ENCODE measurements at places on chromosomes 2 and 18.

DNA sequence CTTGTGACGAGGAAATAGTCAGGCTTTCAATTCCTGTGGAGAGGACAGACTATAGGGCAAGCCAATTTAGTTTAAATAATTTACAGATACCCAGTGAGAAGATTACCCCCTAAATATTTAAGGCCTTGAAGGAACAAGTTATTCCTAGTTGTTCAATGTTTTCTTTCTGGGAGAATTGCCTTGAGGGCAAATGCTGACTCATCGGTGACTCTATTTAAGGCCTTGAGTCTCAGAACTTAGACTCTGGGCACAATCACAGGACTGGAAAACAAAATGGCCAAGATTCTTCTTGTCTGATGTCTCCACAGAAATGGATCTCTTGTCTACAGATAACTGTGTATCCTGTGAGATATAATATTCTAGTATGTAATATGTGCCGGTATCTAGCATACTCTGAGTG is 467.1 kb downstream of the SUCLG1 start:
- DNase-seq = no peak

GRCh38 chr2:191148791-191149190 is 2.0 kb downstream of the STAT4 start:
- no peak for DNase-seq

DNA sequence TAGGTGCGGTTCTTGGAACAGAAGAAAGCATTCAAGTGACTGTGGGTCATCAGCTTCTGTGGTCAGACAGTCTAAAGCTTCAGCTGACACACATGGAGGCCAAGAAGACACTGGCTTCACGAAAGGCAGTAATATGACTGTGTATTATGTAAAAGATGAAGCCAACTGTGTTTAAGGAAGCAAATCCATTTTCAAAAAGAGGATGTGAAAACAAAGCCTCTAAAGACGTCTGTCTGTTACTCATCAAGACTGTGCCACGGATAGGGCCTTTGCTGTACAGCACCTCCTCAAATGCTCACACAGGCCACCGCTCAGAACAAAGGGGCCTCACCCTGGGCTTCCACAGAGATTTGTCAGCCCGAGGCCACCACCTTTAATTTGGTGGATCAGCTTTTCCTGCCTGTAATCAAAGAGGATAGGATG is 21.1 kb upstream of the TMEM163 start:
- DNase-seq = no peak

GRCh38 chr18:8231316-8231715 is 377.9 kb upstream of the RAB12 start:
- DNase-seq = no peak

- no peak for DNase-seq
Measured at GRCh38 chr18:35639296-35639695, 57.8 kb downstream of the GALNT1 start.

- no peak for DNase-seq
Measured at GRCh38 chr2:75315436-75315835, 116.1 kb upstream of the TACR1 start.

DNA sequence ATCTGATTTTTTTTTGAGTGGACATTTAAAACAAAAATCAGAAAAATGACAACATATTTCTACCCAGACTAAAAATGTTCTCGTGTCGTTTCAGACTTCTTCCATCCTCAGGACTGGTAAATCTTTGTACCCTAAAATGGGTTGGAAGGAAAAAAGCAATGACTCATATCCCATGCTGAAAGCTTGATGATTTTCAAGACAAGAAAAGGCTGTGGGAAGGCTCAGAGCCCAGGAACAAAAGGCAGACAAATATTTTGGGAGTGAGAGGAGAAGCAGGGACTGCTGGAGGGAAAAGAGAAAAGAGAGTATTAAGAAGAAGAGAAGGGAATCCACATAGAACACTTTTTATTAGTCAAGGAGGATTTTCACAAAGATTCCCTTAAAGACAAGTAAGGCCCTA is 77.1 kb upstream of the CTAGE1 start:
- DNase-seq = no peak

DNA sequence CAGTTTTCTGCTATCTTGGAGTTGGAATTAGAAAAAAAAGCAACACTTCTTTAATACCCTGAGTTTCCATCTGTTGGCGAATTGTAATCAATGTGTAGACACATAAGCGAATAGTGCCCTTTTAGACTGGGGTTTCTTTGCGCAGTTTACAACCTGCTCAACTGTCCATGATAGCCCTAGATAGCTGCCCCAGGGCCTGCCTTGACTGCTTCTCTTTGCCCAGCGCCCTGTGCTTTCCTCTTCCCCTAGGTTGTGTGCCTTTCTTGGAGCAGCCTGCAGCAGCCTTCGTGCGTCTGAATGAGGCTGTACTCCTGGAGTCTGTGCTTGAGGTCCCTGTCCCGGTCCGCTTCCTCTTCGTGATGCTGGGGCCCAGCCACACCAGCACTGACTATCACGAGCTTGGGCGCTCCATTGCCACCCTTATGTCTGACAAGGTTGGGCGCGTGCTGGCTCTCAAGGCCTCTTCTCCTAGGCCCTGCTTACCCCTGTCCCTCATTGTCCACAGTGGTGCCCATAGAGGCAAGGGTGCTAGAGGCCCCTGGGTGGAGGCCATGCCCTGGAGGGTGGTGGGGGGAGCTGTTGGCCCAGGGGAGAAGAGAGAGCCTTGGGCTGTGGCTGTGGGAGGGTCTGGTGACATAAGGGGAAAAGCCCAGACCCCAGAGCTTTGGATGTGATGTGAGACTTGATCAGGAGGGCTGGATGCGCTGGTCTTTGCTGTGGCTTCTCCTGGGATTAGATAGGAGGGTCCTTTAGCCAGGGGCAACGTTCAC is 6.9 kb downstream of the SLC4A3 start:
- DNase-seq = no peak

DNA sequence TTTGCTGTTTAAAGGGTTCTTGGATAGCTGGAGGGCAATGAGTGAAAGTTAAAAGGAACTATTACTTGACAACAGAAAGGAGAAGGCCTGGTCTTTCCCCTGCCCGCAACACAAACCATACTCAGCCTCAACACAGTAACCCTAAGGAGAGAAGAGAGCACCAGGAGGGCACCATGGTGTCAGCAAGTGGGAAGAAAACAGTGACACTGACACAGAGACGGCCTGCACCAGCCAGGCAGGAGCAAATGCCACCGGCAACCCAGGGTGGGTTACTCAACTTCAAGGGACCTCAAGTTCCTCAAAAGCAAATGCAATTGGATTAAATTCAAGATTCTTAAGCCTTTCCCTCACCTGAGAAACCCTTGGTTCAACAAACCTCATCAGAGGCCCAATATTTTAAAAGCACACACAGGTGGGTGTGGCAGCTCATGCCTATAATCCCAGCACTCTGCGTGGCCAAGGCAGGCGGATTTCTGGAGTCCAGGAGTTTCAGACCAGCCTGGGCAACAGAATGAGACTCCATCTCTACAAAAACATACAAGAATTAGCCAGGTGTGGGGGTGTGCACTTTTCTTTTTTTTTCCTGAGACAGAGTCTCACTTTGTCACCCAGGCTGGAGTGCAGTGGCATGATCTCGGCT is 52.3 kb downstream of the TFCP2L1 start:
- no peak for DNase-seq

DNA sequence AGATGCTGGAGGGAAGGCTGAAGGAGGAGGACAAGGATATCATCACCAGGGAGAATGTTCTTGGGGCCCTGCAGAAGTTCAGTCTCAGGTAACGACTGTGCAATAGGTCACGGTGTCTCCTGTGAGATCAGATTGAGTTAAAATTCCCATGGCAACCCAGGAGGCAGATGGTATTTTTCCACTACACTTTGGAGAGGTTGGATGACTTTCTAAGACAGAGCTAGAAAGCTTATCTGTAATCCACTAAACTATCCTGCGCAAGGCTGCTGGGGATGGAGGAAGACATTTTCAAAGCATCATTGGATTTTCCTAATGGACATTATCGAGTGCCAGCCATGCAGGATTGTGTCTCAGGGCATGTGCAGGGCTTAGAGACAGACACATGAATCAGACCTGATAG is 74.6 kb downstream of the ARMC9 start:
- no peak for DNase-seq

DNA sequence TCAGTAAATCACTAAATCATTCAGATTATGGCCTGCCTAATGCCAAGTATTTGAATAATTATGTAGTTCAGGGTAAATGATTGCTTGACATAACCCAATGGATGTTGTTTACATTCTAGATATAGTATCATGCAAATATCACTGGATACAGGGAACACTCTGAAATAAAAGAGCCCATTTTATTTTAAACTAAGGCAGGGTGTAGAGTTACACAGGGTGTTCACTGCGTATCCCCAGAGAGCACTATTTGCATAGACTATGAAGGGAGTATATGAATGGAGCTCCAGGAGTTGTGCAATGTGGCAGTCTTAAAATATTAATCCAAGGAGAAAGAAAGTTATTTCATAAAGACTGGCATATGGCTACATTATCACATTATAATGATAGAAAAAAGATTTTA is 701.1 kb upstream of the KLHL29 start:
- no peak for DNase-seq

GRCh38 chr2:109549016-109549590 is 64.7 kb downstream of the SEPTIN10 start:
- DNase-seq = no peak

DNA sequence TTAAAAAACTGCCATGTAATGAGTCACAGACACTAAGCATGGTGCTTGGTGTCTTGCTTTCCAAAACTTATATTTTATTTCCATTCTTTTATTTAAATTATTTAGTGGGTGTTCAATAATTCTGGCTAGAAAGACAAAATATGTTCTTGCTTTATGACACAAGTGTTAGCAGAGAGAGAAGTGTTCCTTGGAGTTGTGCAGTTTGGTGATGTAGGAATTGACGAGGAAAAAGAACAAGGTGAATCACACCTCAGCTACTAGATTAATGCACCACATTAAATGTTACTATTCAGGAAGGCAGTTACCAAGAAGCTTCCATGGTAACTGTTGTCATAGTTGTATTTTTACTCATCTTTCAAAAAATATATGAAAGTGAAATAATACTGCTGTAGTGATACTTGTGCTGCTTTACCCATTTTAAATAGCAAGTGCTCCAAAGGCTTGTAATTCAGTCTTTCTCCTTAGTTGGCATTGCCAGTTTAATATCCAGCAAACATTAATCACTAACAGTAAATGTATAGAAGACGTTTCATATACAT is 28.3 kb downstream of the ADAM23 start:
- no peak for DNase-seq

GRCh38 chr18:48165111-48165866 is 234.8 kb upstream of the SMAD2 start:
- DNase-seq = no peak

DNA sequence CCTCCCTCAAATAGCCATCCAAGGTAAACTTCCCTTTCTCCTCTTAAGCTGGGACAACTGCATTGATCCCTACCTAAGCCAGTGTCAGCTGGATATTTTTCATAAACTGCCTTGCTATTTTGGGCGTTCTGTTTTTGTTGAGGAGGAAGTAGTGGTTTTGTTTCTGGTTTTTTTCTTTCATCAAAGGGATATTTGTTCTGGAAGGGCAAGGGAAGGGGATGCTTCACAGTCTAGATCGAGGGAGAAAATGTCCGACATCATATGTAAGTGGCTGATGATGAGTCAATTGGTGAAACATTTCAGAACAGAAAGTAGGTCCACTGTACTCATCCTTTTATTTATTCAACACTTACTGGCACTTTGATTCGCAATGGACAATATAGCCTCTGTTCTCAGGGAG is 31.0 kb downstream of the TANC1 start:
- no peak for DNase-seq

DNA sequence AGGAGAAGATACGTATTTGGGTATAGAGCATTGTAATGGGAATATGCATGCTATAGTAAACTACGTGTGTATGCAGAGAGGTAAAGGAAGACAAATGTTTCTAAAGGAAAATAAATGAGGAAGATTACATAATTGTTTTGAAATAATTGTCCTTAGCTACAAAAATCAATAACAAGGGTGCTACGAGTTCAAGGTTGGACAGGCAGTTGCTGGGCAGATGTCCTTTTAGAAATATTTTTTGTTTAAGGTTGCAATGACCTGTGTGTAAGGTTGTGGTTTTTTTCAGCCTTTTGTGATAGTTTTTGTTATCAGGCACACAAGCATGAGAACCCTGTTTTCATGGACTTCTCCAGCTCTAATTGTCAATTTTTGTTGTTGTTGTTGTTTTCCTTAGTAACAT is 1304.1 kb upstream of the CHAC2 start:
- DNase-seq = no peak

GRCh38 chr2:239456940-239457339 is 56.1 kb upstream of the HDAC4 start:
- DNase-seq = no peak

DNA sequence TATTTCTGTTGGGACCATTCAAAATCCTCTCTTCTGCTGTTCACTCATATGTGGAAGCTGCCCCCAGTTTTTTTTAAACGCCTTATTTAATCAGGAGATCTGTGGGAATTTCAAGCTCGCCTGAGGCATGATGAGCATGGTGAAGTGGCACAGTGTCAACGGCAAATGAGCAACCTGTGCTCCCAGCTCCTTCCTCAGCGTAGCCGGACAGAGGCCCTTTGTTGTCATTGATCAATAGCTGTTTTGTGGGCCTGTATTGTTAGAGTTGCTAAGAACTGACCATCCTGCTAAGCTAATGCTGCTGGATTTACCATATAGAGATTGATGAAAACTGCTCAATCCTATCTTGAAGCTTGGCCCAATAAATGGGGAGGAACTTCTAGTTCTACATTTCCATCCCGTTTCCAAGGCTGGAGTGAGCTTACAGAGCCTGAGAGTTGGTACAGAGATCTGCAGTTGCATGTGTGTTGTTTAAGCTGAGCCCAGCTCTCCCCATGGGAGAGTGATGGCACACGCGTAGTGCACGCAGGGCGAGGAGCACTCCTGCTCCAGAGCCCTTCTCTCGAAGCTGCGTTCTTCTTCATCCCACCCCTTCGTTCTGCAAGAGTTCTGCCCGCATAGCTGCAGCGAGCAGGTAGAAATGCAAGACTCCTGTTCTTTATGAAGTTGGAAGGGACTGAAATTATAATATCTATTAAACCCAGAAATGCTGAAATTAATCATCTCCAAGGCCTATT is 108.8 kb downstream of the RTN4 start:
- no peak for DNase-seq

DNA sequence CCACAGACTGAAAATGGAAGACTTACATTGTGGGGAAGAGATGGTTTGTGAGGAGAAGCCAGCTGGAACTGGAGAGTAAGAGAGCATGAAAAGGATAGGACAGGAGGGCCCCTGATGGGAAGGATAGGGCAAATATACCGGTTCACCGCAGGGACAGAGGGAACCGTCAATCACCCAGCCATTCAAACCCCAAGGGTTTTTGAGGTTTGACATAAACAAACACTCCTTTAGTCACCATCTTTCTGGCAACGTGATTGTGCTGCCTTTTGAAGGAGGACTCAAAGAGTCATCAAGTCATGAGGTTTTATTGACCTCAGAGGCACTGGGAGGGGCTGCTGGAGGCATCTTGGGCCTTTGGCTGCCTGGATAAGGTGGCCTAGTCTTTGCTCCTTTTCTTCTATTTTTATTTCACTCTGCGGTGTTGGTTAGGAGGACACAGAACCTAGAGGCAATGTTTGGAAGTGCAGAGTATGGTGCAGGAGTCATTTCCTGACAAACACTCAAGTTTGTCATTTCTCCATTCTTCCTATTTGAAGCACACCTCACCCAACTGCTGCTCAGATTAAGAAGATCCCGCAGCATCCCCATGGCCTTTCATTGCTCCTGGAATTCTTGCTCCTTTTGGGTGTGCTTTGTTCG is 487.3 kb upstream of the SPRED2 start:
- no peak for DNase-seq
